ENCODE measurements at places on chromosomes 5 and 9. TPM values are rescaled to one million over a fixed set of nuclear protein-coding genes. Genes with fewer than 3 reads are reported as not detected.

Gene PCDHGC3
- total RNA-seq: 59.0 TPM

Gene ACOT12
- 2.0 TPM for total RNA-seq

Gene HRCT1
- 1.2 TPM for total RNA-seq

Gene CYLC2
- not detected for total RNA-seq

Gene SHC3
- total RNA-seq: 7.7 TPM

Gene RALGPS1
- total RNA-seq: 5.1 TPM

Gene TIGD6
- 8.7 TPM for total RNA-seq

Gene SLC36A2
- total RNA-seq: not detected

Gene NMUR2
- not detected for total RNA-seq

Gene IL4
- not detected for total RNA-seq
